ENCODE measurements at places on chromosomes 7 and 10. TPM values are rescaled to one million over a fixed set of nuclear protein-coding genes. Genes with fewer than 3 reads are reported as not detected.

DNA sequence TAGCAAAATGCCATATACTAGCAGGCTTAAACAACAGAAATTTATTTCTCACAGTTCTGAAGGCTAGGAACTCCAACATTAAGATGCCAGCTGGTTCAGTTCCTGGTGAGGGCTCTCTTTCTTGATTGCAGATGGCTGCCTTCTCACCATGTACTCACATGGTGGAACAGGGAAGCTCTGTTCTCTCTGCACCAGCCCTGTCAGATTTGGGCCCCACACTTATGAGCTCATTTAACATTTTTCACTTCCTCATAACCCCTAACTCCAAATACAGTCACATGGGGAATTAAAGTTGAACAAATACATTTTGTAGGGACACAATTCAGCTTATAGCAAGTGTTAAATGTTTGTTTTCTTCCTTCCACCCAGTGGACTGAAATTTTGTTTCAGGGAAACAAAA lies 218.6 kb upstream of the TAC1 start:
- no peak for DNase-seq

DNA sequence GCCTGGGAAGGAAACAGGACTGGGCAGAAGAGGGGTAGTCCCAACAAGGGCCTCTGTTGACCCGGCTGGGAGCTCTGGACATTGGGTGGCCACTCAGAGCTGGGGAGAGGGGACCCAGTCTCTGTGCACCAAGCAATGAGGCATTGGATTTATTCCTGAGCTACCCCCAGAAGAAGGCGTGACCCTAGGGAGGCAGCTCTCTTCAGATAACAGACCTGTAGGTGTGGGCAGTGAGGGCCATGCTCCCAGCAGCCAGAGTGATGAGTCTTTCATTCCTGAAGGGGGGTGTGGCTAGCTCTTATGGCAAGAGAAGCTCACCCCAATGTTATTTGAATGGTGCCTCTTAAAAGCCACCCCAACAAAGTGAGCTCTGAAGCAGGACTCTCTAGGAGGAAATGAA lies 20.4 kb downstream of the TEX36 start:
- DNase-seq = peak; percentile 37

DNA sequence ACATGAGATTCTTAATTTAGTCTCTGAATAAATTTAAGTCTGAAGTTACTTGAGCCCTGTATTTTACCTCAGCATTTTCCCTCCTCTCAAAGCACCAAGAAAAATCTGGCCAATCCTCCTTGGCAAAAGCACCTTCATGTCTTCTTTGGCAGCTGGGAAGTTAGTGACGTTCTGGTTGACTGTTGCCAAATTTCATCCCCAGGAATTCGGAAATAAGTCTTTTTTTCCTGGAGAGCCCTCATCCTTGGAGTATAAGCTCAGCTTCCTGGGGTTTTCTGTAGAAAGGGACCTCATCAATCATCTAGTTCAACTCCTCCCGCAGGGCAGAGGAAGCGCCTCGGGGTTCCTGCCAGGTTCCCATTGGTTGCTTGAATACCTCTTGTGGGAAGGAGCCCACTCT lies 377.6 kb downstream of the PHTF2 start:
- no peak for DNase-seq

DNA sequence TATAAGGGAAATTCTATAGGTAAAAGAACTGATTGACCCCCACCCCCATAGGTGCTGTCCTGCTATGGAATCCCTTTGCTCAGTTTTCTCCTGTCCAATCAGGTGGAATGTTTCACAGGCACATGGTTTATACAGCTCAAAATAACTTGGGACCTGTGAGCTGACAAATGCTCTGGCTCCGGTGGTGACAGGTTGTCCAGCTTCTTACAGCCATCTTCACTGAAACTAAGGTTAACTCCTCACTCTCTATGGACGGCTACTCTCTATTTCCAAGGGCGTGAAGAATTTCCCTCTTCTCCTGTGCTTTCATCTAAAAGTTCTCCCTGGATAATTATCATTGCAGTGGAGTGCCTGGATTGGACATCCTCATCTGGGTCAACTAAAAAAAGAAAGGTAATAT lies at the start of gene MYPN:
Gene MYPN (plus strand): TSS at position 158 of the 400 bp plus-strand sequence. CDS start 11,951 bp downstream, outside the sequence.
- no peak for DNase-seq

- DNase-seq = no peak
Observed at GRCh38 chr7:17171427-17171826, 127.0 kb upstream of the AHR start.

DNA sequence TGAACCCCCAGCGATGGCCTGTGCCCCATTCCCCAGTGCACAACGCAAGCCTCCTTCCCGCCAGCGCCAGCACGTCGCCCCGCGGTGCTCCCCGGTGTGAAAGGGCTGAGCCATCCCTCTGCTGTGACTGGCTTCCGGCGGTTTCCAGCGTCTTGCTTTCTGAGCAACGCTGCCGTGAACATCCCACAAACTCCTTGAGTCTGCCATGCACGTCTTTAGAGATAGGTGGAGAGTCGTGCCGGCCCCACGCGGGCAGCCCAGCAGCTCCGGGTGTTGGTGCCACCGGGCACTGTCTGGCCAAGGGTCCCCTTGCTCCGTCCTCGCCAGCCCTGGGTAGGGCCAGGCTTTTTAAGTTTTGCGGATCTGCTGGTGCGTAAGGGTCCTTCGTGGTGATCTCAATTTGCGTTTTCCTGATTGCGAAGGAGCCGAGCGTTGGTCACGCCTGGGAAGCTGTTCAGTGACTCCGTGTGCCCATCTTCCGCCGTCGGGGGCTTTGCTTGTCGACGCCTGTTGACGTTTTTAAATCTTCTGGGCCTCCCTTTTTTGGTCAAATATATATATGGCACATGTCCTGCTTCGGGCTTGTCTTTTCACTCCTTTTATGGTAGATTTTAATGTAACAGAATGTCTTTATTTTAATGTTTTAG lies 70.6 kb downstream of the FOXL3 start:
- DNase-seq = no peak

SPDYE11 gene
- total RNA-seq = not detected
